ENCODE measurements at places on chromosomes 2 and 18.

DNA sequence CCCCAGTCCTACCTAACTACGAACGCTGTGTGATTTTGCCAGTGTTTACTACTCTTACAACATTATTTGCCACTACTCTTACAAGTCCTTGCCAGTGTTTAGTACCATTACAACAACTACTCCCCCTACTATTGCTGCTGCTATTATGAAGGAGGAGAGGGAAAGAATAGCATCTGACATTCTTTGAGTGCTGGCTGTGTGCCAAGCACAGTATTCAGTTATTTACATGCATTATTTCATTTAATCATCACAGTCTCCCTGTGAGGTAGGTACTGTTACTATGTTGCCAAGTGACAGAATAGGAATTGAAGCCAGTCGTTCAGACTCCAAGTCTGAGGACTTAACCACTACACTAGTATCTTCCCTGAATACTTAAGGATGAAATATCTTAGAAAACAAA, 185.9 kb upstream of the FOSL2 start:
- no peak for DNase-seq

GRCh38 chr2:134217924-134218323, 35.9 kb upstream of the MGAT5 start:
- DNase-seq: no peak

GRCh38 chr18:62346333-62347088, 21.4 kb downstream of the TNFRSF11A start:
- no peak for DNase-seq

GRCh38 chr2:193693758-193694157, 1499.0 kb upstream of the TMEFF2 start:
- DNase-seq: no peak

- DNase-seq: no peak
Measured at GRCh38 chr2:228092056-228092455, 89.4 kb downstream of the SPHKAP start.

DNA sequence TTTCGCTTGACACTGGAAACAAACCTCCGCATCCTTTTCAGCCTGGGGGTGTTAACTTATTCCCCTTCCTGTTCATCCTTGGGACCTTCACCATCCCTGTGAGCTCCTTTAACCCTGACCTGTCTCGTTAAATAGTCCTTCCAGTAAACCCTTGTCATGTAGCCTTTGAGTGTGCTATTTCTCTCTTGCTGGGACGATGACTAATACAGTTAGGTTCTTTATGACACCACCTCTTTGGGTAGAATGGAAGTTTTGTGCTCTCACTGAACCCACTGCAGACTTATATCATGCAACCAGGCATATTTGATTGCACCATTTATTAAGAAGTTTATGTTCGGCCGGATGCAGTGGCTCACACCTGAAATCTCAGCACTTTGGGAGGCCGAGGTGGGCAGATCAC, 40.5 kb upstream of the GAREM1 start:
- DNase-seq: no peak

- no peak for DNase-seq
Measured at GRCh38 chr18:30925795-30926194, 116.7 kb downstream of the DSC3 start.

DNA sequence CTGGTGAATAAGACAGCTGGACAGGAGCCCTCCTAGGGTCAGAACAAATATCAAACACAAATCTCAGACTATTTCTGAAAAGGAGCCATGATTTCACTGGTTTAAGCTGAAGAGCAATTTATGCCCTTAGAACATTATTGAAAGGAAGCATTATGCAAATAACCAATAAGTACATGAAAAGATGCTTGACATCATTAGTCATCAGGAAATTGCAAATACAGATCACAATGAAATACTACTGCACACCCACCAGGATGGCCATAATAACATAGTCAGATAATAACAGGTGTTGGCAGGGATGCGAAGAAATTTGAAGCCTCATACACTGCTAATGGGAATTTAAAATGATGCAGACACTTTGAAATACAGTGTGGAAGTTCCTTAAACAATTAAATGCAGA, 176.4 kb upstream of the RAB6C start:
- no peak for DNase-seq

DNA sequence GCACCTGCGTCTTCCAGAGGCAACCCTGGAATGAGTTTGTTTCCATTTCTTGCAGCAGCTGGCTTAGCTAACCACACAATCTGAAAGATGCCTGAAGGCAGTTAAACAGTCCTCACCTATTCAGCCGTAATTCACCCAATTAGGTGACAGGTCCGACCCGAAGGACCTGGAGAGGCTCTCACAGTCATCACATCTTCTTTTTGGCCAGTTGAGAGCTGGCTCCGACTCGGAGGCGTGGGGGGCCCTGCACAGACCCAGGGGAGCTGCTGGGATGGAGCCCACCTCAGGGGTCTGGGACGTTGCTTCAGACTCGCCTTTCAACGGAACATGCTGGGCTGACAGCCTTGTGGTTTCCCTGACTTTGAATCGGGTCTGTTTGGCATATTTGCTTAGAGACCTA, 187.3 kb downstream of the RTP5 start:
- no peak for DNase-seq
